ENCODE measurements at places on chromosomes 3 and 15.
A peak's percentile ranks its signal among the peaks of the same experiment; 100 is the strongest.

- DNase-seq, result no peak
Observed at GRCh38 chr3:116821371-116821770, 111.8 kb downstream of the TUSC7 start.

GRCh38 chr3:194422188-194422587 lies 23.1 kb upstream of the GP5 start:
- no peak for DNase-seq

DNA sequence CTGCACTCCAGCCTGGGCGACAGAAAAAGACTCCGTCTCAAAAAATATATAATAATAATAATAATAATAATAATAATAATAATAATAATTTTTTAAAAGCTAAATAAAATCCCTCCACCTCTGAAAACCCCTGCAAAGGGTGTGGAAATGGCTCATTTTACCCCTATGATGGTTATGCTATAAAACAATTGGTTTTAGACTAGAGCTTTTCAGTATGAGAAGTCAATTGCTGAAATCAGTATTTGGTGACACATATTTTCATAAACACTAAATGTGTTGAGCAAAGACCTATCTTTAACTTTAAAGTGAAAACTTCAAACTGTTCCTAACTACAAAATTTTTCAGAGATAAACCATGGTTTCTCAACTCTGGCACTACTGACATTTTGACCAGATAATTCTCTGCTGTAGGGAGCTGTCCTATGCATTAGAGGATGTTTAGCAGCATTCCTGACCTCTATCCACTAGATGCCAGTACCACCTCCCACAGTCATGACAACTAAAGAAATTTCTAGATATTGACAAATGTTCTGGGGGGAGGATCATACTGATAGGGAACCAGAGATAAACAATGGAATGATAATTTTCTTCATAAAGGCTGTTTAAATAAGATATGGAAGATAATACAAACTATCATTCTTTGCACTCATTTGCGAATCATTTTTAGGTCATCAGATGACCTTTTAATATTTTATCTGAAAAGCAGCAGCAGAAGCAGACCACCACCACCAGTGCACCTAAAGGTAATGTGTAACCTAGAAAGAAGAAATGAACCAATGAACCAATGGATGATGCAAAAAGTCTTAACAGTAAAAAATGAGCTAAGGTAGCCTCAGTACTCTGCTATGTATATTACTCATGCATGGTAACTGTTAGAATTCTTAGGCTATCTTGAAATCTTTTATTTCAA lies 13.8 kb downstream of the PTPN9 start:
- no peak for DNase-seq

GRCh38 chr3:111764645-111765091 lies 94.4 kb upstream of the PHLDB2 start:
- DNase-seq, result no peak

DNA sequence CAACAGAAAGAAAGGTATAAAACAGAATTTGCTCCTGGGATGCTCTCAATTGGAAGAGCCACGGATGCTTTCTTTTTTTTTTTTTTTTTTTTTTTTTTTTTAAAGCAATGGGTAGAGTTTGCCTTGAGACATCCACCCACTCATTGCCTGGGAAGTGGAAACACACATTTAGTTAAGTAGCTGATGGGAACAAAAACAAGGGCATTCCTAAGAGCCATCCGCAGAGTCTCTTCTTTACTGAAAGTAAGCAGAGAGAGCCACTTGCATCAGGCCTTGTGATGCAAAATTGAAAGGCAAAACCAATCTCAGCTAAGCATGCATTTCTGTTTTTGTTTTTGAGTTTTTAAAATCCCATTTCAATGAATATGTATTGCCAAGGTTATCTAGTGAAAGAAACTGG lies 787.9 kb upstream of the LMCD1 start:
- DNase-seq, result no peak

DNA sequence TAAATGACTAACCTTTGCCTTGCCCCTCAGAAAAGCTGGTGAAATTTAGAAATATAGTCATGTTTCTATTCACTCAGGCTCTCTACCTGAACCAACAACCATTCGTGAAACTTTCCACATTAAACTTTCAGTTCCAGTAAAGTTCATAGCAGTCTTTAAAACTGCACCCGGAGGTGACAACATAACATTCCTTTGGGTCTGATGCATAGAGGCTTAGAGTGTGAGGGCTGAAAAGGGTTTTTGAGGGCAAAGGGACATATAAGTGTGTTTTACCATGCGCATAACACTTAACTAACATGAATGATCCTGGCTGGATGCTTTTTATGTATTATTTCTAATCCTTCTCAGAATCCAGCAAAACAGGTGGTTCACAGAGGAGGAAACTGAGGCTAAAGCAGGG lies 471.7 kb upstream of the MCTP2 start:
- no peak for DNase-seq

DNA sequence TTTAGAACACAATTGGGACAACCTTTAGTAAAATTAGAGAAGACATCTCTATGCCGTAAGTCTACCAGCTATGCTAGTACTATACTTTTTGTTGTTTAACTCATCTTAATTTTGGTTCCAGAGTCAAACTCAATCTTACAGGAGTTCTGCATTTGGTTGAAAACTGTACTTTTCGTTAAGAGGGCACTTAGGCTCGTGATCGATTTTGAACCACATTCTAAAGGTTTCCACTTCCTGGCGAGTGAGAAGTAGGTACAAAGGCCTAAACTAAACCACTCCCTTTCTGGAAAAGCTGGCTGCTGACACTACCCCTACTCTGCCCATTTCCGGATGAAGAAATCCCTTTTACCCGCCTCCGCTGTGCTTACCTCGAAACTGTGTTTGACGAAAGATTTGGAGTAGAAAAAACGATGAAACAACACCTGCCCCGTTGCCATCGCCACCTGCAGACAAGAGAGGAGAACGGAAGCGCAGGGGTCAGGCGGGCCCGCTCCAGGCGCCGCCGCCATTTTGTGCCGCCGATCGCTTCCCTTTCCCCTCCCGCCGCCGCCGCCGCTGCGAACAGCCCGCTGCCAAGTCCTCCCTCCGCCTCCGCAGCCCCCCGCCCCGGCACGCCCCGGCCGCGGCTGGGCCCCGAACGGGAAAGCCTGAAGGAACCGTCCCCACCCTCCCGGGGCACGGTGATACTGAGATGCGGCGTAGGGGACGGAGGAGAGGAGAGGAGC lies 748 bp downstream of the CCNL1 start:
- peak; percentile 72 for DNase-seq
